ENCODE measurements at places on chromosomes 3 and 15. TPM values are rescaled to one million over a fixed set of nuclear protein-coding genes. Genes with fewer than 3 reads are reported as not detected.

The P2RY13 gene
- total RNA-seq: not detected

The TUBGCP5 gene
- 18.2 TPM for total RNA-seq

The RTP3 gene
- total RNA-seq: not detected

The ROBO2 gene
- total RNA-seq: not detected

The MED12L gene
- 0.47 TPM for total RNA-seq

The GOLGA8F gene
- not detected for total RNA-seq

The TRH gene
- total RNA-seq: not detected

The PFN2 gene
- total RNA-seq: 117 TPM

The PSMD6 gene
- 66.0 TPM for total RNA-seq

The RFC4 gene
- 33.2 TPM for total RNA-seq

The PRKCD gene
- total RNA-seq: 9.8 TPM

The UNC13C gene
- not detected for total RNA-seq

The SCAANT1 gene
- total RNA-seq: not detected

Data from MCF 10A (cell line).